Hepatocyte (in vitro differentiated cells): ENCODE measurements at places on chromosomes 1 and 21. TPM values are rescaled to one million over a fixed set of nuclear protein-coding genes. Genes with fewer than 3 reads are reported as not detected.

Gene DNAI4
- polyA plus RNA-seq: 2.9 and 3.1 TPM in 2 replicates

Gene LRRC7
- polyA plus RNA-seq: 0.94 and 0.99 TPM in 2 replicates

Gene TMEM82
- polyA plus RNA-seq: 14.7 and 16.4 TPM in 2 replicates

Gene DNAJC28
- 1.2 and 2.0 TPM in 2 replicates for polyA plus RNA-seq

Gene SV2A
- 5.5 and 8.9 TPM in 2 replicates for polyA plus RNA-seq

Gene HSD3B2
- 2.2 and 4.6 TPM in 2 replicates for polyA plus RNA-seq

Gene ANGPTL3
- polyA plus RNA-seq: 23.8 and 42.2 TPM in 2 replicates

Gene KCND3
- 1.1 and 1.4 TPM in 2 replicates for polyA plus RNA-seq

Gene CIART
- polyA plus RNA-seq: 4.4 and 7.1 TPM in 2 replicates

Gene FMN2
- polyA plus RNA-seq: 1.2 TPM in 1 of 2 replicates, not detected in the other

Gene PLA2G2A
- 1,328 and 1,609 TPM in 2 replicates for polyA plus RNA-seq

Gene BACE2
- 35.6 and 37.0 TPM in 2 replicates for polyA plus RNA-seq

Gene MYBPH
- 0.70 TPM in 1 of 2 replicates, not detected in the other for polyA plus RNA-seq

Gene SIK1
- polyA plus RNA-seq: 7.7 and 9.6 TPM in 2 replicates

Gene ABCA4
- polyA plus RNA-seq: 1.4 and 2.1 TPM in 2 replicates

Gene ACTL8
- 0.34 TPM in 1 of 2 replicates, not detected in the other for polyA plus RNA-seq

Gene TCHHL1
- polyA plus RNA-seq: not detected in 2 replicates

Gene ELAPOR1
- polyA plus RNA-seq: 1.6 and 1.8 TPM in 2 replicates

Gene IL22RA1
- 3.5 and 8.2 TPM in 2 replicates for polyA plus RNA-seq

Gene SLC45A1
- 1.0 and 1.6 TPM in 2 replicates for polyA plus RNA-seq
